ENCODE measurements at places on chromosomes 2 and 18. TPM values are rescaled to one million over a fixed set of nuclear protein-coding genes. Genes with fewer than 3 reads are reported as not detected.

- no peak for DNase-seq
These were observed 234.7 kb downstream of the LTBP1 start for GRCh38 chr2:33181466-33181865.

DNA sequence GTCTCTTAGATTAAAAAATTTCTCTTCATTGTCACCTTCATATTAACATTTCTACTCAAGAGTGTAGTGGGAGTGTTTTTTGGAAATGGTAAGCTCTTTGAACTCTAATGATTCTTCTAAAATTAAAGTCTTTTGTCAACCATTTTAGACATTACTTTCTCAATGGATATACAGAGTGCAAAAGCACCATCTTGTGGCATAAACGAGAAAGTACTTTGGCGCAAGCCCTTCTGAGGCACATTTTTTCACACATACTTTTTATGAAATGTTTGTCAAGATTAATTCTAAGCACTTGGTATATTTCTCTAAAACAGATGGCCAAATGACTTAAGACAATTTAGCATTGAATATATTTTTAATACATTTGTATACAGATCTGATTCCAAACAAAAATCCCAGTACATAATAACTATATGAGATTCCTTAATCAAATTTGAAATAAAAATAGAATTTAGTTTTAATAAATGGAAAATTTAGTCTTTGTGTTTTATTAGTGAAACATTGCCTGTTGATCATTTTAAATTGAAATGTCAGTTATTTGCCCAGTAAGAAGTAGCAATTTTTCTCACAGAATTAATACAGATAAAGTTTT is 63.3 kb upstream of the GALNT5 start:
- DNase-seq, result peak; percentile 21

- no peak for DNase-seq
These were observed 15.9 kb downstream of the KLHL41 start for GRCh38 chr2:169525434-169525833.

GRCh38 chr2:74053959-74054715 is 69.4 kb downstream of the TET3 start:
- DNase-seq, result no peak

Gene TM4SF20
- not detected for total RNA-seq

Gene G6PC2
- not detected for total RNA-seq

All from activated CD4-positive, alpha-beta memory T cell treated with anti-CD3 and anti-CD28 coated beads, Interleukin-2, amount 10 ng/mL, durations not matched to agents 7 days and 5 days (primary cell).